Activated T-cell treated with anti-CD3 and anti-CD28 coated beads for 4 hours (primary cell): ENCODE measurements at places on chromosomes 7 and 10.
A peak's percentile ranks its signal among the peaks of the same experiment; 100 is the strongest.

DNA sequence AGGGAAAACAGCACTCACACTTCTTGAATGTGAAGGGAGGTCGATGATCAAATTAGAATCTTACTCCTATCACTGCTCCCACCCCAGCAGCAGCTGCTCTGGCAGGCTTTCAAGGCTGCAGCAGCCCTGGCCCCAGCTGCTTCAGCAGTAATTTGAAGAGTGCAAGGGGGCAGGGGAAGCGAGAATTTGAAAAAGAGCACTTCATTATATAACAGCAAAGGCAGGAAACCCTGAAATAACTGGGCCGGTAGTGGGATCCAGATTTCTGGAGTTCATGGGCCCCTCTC, 44.9 kb downstream of the MYPN start:
- DNase-seq, result no peak

GRCh38 chr7:155209478-155210319, 88.0 kb upstream of the INSIG1 start:
- no peak for DNase-seq

DNA sequence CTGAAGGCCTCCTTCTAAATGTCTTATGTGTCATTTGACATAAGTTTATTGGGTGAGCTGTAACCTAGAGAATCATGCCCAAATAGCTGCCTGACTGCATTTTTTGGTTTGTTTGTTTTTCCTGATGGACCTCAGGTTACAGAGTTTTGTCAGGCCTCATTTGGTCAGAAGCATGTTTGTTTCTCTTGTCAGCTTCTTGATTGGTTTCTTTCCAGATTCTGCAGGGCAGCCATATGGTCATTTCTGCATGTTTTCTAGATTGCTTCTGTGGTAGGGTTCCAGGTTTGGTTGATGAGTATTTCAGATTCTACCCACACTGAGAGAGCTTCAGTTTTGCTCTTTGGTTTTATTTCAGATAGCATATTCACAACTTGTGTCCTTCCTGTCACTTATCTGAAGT, 28.0 kb downstream of the GLCCI1 start:
- no peak for DNase-seq

GRCh38 chr10:31697271-31698180, 231.1 kb downstream of the ARHGAP12 start:
- no peak for DNase-seq

GRCh38 chr10:100528921-100529474, 673 bp downstream of the NDUFB8 start:
- DNase-seq, result no peak

- DNase-seq, result no peak
Measured at GRCh38 chr7:144738146-144738545, 97.7 kb downstream of the TPK1 start.

DNA sequence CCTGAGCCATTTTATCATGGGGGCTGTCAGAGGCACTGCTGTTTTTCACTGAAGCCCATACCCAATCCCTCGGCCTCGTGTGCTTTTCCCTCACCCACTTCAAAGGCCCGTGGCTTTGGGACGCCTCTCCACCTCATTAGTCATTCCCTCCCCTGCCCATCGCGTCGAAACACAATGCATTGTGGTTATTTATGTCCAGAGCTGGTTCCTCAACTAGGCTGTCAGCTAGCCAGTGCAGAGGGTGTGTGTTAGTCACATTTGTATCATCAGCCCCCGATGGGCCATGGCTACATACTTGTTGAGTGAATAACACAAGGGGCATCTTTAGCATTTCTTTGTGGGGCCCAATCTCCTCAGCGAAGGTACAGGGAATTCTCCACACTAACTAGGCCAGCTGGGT, 3.8 kb upstream of the CRCP start:
- no peak for DNase-seq

DNA sequence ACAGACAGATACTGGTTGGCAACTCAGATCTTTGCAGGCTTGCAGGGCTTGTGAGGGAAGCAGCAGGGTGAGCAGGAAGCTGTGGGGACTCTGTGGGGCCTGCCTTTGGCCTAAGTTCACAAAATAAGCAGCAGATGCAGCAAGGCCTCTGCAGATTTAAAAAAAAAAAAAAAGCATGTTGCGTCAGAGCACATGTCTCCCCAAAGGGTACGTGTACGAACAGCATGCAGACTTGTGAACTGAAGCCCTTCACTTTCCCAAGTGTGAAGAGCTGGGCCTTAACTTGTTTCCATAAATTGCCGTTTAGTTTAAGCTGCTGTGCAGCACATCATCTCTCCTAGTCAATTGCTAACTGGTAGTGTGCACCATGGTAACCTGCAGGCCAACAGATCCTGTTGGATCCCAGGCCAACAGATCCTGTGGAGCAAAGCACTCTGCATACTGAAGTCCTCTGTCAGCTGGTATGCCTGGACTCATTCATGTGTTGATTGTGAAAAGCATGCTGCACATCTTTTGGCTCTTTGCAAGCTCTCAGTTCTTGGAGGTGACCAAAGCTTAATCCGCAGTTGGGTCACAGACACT, 10.8 kb upstream of the XPNPEP1 start:
- DNase-seq, result no peak

DNA sequence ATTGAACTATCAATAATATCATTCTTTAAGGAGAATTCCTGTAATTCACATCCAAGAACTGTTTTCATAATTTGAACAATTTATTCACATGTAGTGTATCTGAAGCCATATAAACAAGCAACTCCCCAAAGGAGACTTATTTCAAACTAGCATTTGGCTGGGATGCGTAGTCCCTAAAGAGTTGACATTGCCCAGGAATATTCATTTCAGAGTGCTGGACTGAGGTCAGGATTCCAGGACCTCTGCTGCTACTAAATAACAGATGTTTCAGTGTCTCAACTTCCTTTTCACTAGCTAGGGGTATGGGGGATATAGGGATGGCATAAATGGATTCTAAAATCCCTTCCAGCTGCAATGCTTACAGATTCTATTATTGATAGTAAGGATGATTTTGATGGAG, 177.0 kb downstream of the TSPAN12 start:
- no peak for DNase-seq

GRCh38 chr7:132551886-132552285, 24.4 kb downstream of the PLXNA4 start:
- DNase-seq, result no peak

DNA sequence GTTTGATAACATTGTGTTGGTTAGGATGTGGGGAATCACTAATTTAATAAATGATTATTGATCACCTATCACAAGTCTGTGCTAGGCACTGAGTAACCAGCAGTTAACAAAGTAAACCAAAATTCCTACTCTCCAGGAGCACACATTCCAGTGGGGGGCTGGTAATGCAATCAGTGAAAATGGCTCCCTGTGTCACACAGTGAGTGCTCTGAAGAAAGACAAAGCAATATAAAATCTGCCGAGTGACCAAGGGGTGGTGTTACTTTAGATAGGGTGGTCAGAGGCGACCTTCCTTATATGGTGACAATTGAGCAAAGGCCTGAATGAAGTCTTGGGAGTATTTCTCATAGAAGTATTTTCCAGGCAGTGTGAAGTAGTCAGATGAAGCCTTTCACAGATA, 13.6 kb upstream of the SMC3 start:
- no peak for DNase-seq

DNA sequence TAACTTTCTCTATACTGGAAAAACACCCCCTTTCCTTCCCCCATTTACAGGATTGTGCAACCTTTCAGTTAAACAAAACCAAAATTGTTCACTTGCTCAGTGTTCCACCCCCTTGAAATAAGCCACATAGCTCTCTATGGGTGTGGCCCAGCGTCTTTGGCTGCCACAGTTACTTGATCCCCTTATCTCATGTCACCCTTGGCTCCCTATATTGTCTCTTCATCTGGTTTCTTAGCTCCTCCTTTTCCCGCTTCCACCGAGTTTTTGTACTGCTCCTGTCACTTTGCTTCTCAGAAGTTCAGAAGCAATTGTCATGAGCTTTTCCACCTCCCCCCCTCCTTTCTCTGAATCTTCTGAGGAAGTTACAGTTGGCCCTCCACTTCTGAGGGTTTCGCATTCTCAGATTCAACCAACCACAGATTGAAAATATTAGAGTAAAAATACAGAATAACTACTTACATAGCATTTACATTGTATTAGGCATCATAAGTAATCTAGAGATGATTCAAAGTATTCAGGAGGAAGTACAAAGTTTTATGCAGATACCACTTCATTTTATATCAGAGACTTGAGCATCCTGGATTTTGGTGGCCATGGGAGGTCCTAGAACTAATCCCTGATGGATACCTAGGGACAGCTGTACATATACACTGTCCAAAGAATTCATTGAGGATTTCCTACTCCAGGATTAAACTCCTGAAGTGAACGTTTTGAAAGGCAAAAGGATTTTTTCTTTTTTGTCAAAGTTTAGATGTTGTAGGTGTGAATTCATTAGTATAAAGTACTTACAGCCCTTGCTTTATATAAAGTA, 60.4 kb downstream of the ADD3 start:
- peak; percentile 24 for DNase-seq

GRCh38 chr7:40709062-40709964, 574.5 kb downstream of the SUGCT start:
- no peak for DNase-seq

GRCh38 chr7:146960773-146961391, 844.3 kb downstream of the CNTNAP2 start:
- no peak for DNase-seq

DNA sequence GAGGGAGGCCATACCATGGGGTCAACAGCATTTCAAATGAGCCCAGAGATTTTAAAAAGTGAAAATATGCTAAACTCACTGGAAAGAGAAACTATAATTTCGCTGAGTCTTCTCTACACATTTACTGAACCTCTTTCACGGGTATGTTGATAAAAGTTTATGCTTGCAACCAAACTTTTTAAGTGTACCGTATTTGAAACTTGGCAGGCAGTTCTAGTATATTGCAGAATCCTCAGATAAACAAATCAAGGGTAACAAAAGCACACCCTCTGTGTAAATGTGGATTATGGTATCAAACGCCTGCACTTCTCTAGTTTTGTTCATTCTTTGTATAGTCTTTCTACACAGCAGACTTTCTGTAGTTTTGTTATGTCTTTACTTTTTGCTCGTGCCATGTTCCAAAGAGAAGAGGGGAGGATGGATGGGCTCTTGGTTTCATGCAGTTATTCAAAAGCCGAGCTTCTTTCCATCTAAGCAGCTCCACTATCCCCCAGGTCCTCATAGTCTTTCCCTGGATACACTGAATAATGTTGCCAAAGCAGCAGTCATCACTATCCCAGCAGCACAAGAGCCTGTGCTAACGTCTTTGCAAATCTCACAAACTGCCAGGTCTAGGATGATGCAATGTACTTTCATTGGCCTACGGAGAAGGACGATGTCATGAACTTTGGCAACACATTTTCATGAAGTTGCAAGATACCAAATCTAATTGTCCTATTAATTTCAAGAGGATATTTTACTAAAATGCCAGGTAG, 131.2 kb downstream of the MPP7 start:
- DNase-seq, result no peak

DNA sequence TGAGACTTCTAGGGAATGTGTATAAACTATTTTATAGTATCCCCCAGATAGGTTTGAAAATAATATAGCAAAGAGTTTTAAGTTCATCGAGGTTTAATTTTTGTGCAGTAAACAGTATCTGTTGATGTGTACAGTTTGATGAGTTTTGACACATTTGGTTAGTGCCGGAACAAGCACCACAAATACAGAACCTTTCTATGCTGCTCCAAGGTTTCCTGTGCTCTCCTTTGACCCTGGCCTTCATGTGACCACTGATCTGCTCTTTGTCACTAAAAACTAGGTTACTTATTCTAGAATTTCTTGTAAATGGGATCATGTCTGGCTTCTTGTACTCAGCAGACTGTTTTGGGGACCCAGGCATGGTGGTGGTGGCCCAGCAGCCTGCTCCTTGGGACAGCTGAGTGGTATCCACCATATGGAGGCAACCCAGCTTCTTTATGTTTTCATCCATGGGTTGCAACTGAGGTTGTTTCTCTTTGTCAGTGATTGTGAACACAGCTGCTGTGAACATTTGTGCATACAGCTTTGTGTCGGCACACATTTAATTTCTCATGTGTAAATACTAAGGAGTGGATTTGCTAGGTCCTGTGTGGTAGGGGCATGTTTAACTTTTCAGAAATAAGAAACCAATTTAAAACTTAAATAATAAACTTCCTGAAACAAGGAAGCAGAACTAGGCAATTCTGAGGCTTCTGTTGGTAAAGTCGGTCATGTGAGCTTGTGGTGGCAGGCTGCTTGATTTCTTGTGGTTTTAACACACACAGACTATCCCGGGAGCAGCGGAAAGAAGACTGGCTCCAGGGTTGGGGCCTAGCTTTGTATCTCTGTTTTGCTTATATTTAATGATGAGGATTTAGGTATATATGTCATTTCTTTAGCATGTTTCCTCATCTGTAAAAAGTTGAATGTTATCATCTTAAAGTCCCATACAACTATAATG, 219.4 kb downstream of the ABCA13 start:
- no peak for DNase-seq

- no peak for DNase-seq
Measured at GRCh38 chr10:75405598-75406461, 4.3 kb upstream of the ZNF503 start.

DNA sequence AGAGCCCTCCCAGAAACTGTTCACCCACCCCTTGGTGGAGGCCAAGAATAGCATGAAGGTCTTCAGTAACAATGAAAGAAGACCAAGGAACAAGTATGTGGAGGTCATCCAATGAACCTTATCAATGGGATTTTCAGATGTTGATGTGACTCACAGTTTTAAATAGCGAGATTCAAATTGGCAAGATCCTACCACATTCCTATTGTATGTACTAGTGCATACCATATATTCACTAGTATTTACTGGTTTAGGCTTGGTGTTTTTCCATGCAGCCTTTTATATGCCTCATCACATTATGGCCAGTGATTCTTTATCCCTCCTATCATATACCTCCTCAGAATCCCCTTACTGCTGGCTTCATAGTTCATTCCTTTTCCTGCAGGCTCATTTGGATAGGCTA, 54.4 kb downstream of the ITGB8 start:
- DNase-seq, result no peak

DNA sequence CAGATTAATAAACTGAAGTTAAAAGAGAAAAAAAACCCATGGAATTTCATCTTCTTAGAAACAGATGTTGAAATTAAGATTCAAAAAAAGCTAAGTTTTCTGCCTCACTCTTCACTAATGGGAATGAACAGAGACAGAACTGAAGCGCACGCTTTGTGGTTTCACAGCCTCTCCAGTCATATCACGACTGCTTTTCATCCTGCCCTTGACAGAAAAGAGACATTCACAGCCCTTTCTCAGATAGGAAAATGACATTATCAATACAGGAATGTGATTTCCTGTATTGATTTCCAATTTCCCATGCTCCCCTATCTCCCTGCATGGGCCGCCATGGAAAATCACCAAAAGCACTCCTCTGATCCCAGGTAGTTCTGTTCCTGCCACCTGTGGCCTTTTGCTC, 108.2 kb downstream of the PFKFB3 start:
- no peak for DNase-seq

- DNase-seq, result no peak
Measured at GRCh38 chr7:80136261-80137055, 1.8 kb downstream of the GNAI1 start.

DNA sequence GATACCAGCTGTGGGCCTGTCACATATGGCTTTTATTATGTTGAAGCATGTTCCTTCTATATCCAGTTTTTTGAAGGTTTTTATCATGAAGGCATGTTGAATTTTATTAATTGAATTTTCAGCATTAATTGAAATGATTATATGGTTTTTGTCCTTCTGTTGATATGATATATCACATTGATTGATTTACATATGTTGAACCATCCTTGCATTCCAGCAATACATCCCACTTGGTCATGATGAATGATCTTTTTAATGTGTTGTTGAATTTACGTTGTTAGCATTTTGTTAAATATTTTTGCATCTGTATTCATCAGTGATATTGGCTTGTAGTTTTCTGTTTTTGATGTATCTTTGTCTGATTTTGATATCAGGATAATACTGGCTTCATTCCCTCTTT, 21.2 kb downstream of the PRSS37 start:
- DNase-seq, result no peak

- no peak for DNase-seq
Measured at GRCh38 chr10:44362866-44363711, 21.8 kb downstream of the CXCL12 start.
